Trophoblast cell (in vitro differentiated cells and primary cell): ENCODE measurements at places on chromosomes 1 and 21.

DNA sequence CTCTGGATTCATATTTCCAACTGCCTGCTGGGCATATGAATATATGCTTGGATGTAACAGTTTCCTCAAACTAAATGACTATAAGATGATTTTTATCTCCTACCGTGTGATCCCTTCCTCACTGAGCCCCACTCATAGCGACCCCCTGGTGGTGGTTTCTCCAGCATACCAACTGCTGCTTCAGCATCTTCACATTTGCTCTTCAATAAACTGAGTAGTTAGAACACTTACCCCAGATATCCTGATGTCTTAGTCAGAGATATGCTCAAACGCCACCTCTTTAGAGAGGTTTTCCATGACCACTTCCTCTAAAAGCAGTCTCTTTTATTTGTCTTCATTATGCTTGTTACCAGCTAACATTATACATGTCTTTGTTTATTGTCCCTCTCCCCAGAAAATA, 10.2 kb upstream of the HNRNPR start:
- no peak for DNase-seq

GRCh38 chr1:206136241-206136640, 19.1 kb upstream of the AVPR1B start:
- DNase-seq, result no peak

GRCh38 chr21:45410865-45411809, 6.2 kb downstream of the COL18A1 start:
- no peak for DNase-seq

DNA sequence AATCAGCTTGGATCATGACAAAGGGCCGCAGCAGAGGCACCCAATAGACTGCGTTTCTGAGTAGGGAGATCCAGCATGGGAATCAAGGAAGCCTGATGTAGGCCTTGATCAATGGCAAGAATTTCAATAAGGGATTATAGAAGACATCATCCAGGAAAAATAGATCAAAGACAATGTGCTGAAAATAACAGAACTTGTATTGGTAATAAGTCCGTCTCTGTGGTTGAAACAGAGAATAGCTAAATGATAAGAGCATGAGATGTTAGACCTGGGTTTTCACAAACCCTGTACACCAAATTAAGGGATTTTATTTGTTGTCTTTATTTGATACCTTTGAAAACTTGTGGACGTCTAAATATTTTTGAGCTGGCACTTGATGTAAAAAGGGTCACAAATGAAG, 228.0 kb upstream of the SGIP1 start:
- no peak for DNase-seq

DNA sequence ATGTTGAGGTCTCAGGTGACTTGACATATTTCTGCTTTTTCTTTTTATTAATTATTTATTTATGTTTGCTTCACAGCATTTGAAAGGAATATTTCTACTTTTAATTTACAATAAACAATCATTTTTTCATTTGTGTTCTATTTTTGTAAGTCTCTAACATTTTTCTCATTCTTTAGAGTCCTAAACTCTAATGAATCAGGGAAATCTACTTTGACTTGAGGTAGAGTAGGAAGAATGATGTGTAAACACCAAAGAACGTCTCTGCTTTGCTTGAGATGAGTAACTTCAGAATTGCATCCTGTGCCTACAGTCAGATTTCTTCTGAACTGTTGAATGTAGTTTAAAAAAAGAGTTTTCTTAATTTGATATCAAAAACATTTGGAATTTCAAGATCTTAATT, 65.2 kb downstream of the CNST start:
- DNase-seq, result peak; percentile 31

- DNase-seq, result no peak
Measured at GRCh38 chr1:204376919-204377799, 17.4 kb upstream of the PLEKHA6 start.

- no peak for DNase-seq
Measured at GRCh38 chr1:17944646-17945045, 163.0 kb upstream of the IGSF21 start.

DNA sequence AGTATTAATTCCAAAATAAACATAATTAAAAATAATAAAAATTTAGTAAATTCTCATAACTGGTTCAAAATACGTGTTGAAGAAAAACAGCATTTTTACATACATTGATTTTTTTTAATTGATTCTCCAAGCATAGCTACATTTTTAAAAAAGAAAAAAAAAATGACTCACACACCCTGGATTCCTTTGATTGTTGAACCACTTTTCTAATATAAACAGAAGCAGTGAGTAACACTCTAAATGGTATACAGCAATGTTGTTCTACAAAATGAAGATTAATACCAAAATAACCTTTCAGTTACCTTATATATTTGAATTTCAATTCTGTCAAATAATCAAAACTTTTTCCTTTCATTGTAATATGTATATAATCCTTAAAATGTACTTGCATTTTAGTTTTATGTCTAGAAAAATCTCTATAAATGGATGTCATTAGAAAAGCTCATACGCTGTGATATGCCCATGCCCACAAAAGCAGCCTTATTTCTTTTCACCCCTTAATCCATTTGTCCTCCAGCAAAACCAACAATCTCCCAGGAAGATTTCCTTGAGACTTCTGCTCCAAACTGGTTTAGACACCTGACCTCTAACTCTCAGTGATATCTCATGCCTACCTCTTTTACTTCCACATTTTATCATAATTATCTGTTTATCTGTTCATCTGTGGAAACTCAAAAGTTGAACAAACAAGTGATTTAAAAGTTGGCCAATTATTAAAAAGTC, 246.4 kb upstream of the NR5A2 start:
- DNase-seq, result no peak

DNA sequence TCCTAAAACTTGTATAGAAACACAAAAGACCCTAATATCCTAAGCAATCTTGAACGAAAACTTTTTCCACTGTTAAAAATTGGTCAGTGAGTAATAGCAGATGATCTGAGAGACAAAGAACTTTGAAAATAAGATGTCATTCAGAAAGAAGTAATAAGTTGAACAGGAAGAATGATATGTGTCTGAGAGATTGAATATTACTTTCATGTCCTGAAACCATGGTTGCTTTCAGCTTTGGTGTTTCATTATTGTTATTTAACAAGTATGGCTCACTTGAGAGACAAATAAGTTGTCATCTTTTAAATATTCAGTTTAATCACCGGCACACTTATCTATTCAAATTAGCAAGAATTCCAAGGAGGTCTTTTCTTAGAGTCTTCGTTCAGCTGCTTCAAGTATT, 11.4 kb downstream of the PRKACB start:
- no peak for DNase-seq

DNA sequence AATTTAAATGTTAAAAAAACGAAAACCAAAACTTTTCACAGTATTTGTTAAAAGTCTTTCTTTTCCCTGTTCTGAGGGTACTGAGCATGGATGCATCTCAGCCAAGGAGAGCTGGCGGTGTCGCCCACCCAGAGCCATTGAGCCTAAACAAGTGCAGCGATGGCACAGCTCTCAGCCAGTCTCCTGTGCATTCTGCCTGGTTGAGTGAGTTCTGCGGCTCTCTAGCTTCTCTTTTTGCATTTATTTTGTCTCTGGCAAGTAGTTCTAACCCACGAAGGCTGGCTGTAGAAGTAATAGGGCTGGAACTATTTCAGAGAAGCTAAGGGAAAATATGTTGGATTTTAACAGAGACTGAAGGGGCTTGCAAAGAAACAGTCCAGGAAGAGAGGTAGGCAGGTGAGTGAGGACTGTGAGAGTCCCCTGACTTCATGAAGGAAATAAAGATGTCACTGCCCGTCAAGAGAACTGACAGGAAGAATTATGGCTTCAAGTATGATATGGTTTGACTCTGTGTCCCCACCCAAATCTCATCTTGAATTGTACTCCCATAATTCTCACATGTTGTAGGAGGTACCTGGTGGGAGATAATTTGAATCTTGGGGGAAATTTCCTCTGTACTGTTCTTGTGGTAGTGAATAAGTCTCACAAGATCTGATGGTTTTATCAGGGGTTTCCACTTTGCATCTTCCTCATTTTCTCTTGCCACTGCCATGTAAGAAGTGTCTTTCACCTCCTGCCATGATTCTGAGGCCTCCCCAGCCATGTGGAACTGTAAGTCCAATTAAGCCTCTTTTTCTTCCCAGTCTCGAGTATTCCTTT, 35.7 kb upstream of the LIN9 start:
- DNase-seq, result no peak

GRCh38 chr1:8670371-8670818, 147.0 kb downstream of the RERE start:
- DNase-seq, result peak; percentile 90

DNA sequence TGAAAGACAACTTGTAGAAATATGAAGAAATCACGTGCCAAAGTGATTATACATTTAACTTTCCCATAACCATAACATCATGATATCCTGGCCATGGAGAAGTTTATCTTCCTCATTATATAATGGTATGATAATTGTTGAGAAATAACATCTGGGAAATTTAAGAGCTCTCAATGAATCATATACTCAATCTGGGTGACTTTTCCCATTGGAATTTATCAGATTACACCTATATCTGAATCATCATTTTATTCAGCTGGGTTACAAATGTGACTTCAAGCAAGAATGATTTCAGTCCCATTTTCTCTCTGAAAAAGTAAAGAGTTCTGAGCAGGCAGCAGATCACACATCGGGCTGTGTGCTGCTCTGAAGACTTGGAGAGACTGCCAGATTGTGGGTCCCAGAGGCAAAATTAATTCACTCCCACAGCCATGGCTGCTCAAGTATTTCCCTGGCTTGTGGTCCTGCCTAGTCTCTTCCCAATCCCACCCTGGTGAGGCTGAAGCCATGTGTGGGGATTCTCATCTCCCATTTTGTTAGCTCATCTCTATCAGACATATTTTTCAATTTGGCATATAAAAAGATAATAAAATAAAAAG, 278.0 kb downstream of the MRPL39 start:
- no peak for DNase-seq

- DNase-seq, result no peak
Measured at GRCh38 chr1:244965185-244966030, 101.1 kb upstream of the HNRNPU start.

DNA sequence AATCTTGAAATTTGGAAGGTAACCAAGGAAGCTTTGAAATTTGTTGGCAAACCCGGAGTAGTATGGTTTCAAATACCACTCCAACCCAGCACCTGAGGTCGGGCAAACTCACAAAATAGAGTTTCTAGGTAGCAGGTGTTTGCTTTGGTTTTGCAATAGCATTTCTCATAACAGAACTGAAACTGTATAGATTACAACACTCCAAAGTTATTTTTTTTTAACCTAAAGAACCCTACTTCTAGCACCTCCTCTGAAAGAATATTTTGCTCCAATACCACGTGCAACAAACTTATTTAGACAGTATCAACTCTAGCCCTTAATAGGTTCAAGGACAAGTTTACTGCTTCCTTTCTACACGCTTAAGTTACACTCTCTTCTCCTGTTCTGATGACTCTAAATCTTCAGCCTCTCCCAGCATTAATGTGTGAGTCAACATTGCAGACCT, 178.5 kb upstream of the FMN2 start:
- no peak for DNase-seq
